ENCODE measurements at places on chromosomes 1 and 21. TPM values are rescaled to one million over a fixed set of nuclear protein-coding genes. Genes with fewer than 3 reads are reported as not detected.

FDPS gene
- 370 TPM for total RNA-seq

CCT3 gene
- total RNA-seq = 480 TPM

PADI2 gene
- 5.8 TPM for total RNA-seq

FMOD gene
- 0.32 TPM for total RNA-seq

ERG gene
- 3.0 TPM for total RNA-seq

CFHR5 gene
- total RNA-seq = not detected

RAB3B gene
- 37.3 TPM for total RNA-seq

FCRL1 gene
- total RNA-seq = not detected

CD5L gene
- total RNA-seq = not detected

NID1 gene
- 24.9 TPM for total RNA-seq

OVAAL gene
- total RNA-seq = not detected

LCE1C gene
- not detected for total RNA-seq

LRRC38 gene
- total RNA-seq = 0.63 TPM

CASQ2 gene
- not detected for total RNA-seq

ARHGAP30 gene
- total RNA-seq = 0.39 TPM

EPHA2 gene
- total RNA-seq = 28.4 TPM

DCST2 gene
- total RNA-seq = not detected

BMP8A gene
- total RNA-seq = 0.63 TPM

ATF6 gene
- total RNA-seq = 10.0 TPM

RGSL1 gene
- total RNA-seq = not detected

Data from H1 (cell line).